Stimulated activated CD8-positive, alpha-beta memory T cell treated with anti-CD3 and anti-CD28 coated beads, Interleukin-7, amount 100 ng/mL, for 4 hours (primary cell): ENCODE measurements at places on chromosomes 7 and 10.

DNA sequence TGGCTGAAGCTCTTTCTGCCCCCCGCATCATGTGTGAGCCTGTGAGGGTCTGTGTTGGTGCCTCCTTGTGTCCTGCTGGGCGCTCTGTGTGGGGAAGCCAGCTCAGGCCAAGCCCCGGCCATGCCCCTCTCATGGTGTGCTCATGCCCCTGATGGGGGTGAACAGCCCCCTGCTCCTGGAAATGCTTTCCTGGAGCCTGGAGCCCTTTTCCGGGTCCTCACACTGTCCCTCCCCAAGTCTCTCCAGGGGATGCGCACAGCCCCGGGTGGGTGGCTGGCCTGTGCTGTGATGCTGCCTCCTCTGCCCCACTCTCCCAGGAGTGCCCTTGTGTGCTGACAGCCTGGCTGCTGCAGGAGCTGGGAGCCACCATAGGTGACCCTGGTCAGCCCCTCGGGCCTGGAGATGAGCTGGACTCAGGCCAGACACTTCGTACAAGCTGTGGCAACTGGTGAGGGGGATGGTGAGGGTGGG lies 20.8 kb upstream of the ZNF862 start:
- no peak for DNase-seq

DNA sequence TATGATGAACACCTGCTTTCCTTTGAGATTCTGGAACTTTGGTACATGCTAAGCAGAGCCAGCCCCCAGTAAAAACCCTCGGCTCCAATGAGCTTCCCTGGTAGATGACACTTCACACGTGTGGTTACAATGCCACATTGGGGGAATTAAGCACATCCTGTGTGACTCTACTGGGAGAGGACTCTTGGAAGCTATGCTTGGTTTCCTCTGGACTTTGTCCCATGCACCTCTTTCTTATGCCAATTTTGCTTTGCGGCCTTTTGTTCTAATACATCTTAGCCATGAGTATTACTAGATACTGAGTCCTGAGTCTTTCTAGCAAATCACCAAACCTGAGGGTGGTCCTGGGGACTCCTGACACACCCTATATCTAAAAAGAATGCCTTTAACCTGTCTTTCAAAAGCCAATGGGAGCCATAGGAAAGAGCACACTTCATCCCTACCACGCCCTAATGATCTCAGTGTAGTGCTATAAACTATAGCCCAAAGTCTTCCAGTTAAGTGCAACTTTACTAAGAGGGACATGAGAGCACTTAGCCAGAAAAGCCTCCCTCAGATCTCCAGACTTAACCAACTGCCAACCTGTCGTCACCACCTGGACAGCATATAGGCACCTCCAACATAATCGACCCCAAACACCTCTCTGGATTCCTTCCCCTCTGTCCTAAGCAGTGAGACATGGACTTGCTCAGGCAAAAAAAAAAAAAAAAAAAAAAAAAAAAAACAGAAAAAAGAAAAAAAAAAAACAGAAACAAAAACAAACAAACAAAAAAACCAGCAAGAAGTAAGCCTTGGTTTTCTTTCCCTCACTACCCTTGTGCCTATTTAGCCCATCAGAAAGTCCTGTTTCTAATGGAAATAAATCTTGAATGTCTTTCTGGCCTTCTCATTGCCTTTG lies 37.4 kb downstream of the CCDC6 start:
- DNase-seq = no peak

- no peak for DNase-seq
These were observed 181.4 kb downstream of the SEMA3E start for GRCh38 chr7:83467493-83467892.

- DNase-seq = no peak
These were observed 127.9 kb upstream of the SEM1 start for GRCh38 chr7:96837593-96837992.

DNA sequence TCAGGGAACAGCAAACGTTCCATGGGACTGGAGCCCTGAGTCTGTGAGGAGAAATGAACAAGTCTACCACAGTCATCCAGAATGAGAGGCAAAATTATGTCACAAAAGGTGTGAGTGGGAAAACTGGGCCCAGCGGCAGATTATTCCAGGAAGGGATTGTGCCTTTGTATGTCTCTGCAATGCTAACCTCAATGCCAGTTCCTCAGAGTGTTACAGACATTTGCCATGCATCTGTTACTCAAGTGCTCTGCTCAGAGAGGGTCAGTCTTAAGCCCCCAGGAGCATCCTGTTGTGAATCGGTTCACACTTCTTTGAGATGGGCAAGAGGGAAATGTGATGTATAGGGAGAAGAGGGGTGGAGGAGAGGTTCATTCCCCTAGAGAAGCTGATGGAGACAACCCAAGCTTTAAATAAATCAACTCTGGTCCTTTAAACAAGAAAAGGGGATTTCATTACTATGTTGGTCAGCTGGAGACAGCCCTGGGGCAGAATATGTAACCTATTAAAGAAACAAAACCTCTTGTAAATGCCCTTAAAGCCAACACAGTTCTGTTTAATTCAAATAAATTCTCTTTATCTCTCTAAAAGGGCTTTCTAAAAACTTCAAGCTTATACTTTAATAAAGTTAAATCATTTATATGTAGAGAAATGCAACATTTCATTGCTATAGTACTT lies 85.9 kb upstream of the GRB10 start:
- no peak for DNase-seq

DNA sequence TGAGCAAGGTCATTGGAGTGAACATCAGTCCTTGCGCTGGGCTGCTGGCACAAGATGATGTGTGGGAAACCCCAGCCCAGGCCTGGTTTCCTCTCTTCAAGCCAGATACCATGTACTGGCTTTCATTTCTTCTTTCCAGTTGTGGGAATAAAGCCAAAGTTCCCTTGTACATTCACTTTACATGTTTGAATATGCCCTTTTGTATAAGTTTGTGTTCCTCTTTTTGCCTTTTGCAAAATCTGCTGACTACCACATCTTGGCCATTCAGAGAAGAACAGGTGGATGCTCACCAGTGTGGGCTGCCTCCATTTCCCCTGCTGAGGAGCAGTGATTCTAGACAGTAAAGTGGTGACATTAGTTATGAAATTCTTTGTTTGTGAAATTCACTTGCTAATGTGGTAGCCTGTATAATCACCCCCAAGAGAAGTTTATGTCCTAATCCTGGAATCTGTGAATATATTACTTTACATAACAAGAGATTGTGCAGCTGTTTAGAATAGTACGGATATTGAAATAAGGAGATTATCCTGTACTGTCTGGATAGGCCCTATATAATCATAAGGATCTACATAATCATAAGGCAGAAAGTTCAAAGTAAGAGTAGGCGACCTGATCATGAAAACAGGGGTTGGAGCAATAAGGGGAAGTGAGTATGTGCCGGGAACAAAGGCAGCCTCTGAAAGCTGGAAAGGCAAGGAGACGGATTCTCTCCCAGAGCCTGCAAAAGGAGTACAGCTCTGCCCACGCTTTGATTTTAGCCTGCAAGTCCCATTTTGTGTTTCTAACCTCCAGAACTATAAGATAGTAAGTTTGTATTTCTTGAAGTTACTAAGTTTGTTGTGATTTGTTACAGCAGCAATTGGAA lies 18.8 kb upstream of the AOAH start:
- DNase-seq = no peak

GRCh38 chr10:46308666-46309450 lies 22.1 kb downstream of the ANTXRL start:
- no peak for DNase-seq
